ENCODE measurements at places on chromosomes 6 and 20.

- no peak for DNase-seq
These were observed 20.5 kb downstream of the RNF114 start for GRCh38 chr20:49956689-49957088.

DNA sequence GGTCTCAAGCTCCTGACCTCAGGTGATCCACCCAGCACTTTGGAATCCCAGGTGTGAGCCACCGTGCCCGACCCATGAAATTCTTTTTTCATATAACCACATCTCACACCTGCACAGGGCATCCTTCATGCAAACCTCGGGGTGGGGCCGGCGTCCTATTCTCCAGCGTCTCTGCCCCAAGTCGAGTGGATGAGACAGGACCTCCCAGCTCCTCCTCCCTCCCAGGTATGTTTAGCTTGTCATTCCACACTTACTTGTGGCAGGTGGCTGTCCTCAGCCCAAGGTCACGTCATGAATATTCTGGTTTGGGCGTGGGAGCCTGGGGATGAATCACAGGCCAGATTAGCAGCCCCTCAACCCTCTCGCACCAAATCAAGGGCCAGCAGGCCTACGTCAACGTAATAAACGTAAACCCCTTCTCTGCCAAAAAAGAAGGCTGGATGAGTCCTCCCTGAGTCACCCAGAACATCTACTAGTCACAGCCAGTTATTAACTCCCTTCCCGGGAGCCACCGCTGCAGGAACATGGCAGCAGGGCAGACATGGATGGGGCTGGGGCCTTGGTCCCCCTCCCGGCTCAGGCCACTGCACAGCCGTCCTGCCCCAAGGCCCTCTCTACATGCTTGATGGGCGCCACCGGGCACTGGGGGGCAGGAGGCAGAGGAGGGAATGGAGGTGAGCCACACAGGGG, 91.7 kb downstream of the YTHDF1 start:
- no peak for DNase-seq

DNA sequence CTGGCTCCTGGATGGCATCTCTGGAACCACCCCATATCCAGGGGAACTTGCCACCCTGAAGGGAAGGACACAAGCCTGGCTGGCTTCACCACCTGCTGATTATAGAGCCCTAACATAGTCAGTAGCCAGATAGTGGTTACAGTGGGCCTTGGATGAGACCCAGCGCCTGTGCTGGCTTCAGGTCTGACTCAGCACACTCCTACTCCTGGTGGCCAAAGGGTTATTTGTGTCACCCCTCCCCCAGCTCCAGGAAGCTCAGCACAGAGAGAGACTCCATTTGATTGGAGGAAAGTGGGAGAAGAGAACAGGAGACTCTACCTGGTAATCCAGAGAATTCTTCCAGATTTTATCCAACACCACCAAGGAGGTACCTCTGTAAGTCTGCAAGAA, 12.8 kb downstream of the SNX14 start:
- DNase-seq, result no peak

DNA sequence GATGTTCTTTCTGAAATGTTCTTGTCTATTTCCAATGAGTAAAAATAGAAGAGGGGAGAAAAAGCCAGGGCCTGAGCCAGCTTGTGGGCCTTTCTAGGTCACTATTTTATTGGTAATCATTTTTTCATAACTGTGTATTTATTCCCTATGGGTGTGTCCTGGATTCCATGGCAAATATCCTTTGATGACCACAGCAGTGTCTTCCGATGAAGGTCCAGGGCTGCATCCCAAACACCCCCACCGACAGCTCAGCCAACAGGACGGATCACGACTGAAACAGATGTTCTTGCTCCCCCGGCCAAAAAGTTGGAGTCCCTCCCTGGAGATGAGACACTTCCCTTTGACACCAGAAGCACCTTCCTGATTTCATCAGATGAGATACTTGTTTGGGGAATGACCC, 105.4 kb upstream of the PLEKHG1 start:
- DNase-seq, result no peak

- DNase-seq, result no peak
These were observed 782.8 kb downstream of the TFAP2A start for GRCh38 chr6:9632026-9632425.

DNA sequence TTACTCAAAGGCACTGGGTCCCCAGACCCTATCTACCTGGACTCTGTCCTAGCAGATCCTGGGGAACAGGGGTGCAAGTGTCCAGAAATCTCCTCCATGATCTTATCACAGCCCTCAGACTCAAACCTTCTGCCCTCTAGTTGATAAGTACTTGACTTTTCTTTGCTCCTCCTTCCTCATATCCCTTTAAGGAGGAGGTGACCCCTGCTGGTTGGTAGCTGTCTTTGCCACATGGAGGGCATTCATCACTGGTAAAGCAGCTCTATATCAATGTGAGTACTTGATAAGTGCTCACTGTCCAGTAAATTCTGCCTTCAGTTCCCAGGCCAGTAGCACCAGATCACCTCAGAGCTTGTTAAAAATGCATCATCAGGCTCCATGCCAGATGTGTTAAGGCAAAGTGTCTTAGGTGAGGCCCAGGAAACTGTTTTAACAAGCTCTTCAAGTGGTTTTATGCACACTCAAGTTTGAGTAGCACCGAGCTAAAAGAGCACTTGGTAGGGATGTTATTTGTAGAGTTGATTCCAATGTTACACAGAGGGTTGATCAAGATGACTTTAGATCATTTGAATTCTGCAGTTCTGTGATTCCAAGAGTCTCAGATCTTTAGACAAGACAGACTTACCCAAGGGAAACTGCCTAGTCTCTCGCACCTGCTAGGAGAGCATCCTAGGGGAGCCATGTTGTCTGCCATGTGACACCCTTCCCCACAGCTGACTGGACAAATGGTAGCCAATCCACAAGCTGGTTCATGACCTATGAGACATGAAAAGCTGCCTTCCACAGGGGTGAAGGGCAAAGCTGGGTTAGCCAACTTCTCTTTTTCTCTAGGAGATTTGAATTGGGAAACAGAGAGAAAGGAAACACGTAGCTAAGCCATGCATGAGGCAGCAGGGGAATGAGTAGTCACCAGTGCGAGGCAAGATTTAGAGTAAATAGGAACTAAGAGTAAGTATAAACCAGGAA, 18.6 kb downstream of the TREML2 start:
- DNase-seq, result peak; percentile 42

DNA sequence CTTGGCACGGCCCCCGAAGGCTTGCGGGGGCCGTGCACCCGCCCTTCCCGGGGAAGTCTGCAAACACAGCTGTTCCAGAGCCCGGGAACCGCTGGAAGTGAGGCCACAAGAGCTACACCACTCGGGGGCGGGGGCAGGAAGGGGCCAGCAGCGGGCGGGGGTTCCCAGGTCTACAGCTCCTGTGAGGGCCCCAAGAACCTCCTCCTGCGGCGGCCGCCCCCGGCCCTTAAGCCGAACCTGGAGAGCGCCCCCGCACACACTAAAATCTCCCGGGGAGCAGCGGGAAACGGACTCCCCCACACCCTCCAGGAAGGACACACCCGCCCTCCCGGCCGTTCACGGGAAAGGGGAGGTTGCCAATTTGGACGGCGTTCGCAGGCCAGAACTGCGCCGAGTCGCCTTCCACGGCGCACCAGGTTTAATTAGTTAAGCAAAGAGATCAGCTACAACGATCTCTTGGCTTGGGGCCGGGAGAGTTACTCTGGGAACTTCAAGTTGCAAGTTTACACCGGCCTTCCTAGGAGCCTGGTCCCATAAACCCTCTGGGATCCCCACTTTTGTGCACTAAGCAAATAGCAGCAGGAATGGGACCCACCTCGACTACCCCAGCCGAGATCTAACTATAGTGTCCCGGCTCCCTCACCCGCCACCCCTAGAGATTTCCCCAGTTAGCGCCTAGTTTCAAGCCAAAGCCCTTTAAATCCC, 1.7 kb downstream of the JAG1 start:
- peak; percentile 52 for DNase-seq

DNA sequence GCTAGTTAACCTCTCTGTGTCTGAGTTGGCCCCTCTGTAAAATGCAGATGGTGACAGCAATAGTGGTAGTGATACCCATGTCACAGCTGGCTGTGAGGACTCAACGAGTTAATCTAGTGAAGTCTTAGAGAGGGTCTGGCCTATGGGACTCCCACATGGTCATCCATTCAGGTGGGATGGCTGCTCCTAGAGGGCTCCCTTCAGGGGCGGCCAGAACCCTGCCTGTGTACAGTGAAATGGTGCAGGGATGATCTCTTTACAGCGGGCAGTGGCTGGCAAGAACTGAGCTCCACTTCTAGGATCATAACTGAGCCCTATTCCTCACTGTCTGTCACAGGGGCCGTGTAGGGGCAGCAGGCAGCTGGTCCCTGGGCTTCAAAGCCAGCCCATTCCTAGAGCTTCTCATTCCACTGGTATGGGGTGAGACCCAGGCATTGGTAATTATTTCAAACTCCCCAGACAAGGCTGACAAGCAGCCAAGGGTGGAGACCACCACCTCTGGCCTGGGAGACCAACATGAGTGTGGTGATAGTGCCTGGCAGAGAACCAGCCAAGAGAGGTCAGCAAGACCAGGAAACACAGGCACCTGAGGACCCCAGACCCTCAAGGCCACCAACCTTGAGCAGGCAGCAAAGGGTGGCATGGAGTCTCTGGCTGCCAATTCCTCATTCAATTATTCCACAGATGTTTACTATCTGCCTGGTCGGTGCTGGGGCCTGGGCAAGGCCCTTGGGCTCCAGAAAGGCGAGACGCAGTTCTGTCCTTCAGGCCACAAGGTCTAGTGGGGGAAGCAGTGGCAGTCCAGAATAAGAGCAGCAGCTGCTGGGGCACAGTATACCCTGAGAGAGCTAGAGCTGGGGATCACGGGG, 103.4 kb downstream of the MRPL14 start:
- DNase-seq, result no peak

- no peak for DNase-seq
These were observed 75.8 kb upstream of the TSHZ2 start for GRCh38 chr20:52896348-52896747.

- no peak for DNase-seq
These were observed 95.5 kb upstream of the RNF24 start for GRCh38 chr20:4110885-4111284.

- no peak for DNase-seq
These were observed 412.6 kb upstream of the PLCB4 start for GRCh38 chr20:8656335-8656734.

GRCh38 chr20:57111028-57111373, 155.4 kb downstream of the BMP7 start:
- DNase-seq, result no peak

DNA sequence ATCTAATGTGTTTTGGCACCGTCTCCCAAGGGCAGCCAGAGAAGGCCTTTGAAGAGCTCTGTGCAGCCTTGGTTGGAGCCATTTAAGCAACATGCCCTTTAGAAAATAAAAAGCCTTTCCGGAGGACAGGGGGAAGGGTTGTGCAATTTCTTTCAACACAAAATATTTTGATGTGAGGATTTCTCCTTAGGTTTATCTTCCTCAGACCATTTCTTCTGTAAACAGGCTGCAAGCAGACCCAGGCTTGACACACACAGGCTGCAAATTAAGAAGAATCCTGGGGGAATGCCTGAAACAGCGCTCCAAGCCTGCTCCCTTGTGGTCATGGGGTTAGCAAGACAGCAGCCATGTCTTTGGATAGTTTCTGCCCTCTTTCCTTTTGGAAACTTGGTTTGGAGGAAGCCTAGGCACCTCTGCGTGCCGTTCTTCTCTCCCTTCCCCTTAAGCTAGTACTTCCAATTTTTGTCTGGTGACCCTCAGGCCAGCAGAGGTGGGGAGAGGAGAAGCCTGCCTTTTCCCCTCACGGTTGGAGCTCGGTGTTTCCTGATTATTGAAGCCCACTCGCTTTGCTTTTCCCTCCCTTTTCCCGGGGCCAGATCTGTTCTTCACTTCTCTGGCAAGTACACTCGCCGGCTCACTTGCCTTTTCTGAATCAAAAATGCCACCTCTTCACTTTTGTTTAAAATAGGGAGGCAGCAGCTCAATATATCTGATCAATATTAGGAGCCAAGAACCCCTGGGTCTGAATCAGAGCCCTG, 39.6 kb upstream of the NOX3 start:
- no peak for DNase-seq

DNA sequence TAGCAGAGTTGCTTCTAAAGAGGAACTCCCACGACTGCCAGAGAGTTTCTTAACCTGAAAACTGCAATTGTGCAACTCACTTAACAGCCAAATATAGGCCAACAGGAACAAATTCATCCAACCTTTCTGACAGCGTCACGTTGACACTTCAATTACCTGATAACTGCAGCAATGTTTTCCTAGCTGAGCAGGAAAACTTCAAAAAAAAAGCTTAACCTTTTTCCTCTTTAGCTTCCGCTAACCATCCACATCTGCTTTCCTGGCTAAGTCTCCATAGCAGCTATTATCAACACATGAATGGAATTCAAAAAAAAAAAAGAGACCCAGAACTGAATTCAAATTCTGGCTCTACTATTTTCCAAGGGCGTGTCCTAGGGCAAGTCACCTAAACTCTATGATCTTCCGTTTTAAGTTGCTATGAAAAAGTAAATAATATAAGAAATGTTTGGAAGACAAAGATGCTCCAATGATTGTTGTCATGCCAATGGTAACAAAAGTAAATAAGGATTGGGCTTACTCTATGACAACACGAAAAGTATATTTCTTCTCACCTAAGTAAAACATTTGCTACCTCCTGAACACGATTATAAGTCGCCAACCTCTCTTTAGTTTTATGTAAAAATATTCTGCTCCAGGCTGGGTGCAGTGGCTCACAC, 524.6 kb upstream of the JARID2 start:
- no peak for DNase-seq

DNA sequence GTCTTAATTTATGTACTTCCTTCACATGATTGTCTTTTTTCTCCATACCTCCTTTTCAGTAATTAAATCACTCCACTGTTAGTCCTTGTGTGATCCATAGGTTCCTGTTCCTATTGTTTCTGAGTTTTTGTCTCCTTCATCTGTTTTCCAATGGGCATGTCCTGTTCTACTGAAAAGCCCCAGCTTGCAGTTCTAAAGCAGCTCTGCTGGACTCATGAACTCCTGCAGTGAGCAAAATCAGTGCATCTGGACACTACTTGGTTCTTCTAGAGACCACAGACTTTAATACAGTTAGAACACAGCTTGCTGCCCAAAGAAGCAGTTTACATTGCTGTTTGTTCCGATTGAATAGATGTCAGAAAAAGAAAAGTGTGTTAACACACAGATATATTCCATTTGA, 593.3 kb upstream of the HS3ST5 start:
- no peak for DNase-seq

DNA sequence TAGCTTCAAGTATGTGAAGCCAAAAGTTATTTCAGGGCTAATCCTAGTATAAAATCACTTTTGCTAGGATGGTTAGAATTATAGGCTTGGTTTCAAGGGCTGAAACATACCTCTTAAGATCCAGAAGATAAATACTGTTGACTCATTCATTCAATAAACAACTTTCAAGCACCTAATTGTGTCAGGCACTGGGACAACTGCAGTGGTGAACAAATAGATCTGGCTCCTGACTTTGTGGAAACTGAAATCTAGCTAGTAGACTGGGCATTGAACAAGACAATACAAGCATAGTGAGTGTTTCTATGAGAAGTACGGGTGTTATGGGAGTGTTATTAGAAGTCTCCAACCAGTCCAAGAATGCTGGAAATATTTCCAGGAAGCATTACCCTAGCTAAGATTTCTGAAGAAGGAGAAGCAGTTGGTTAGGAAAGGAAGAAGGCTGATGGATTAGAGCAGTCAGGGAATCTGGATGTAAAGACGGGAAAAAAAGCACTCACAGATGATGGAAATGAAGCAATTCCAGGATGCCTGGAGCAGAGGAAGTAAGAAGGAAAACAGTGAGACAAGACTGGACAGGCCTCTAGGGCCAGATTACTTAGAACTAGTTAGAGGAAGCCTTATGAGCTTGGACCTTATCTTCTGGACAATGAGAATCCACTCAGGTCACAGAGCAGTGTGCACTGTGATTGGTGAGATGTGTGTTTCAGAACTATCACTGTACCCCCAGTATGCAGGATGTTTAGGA, 132.6 kb upstream of the RAB32 start:
- no peak for DNase-seq

- no peak for DNase-seq
These were observed 138.0 kb upstream of the TBX18 start for GRCh38 chr6:84902354-84902928.
